ENCODE measurements at places on chromosomes 6 and 20.

DNA sequence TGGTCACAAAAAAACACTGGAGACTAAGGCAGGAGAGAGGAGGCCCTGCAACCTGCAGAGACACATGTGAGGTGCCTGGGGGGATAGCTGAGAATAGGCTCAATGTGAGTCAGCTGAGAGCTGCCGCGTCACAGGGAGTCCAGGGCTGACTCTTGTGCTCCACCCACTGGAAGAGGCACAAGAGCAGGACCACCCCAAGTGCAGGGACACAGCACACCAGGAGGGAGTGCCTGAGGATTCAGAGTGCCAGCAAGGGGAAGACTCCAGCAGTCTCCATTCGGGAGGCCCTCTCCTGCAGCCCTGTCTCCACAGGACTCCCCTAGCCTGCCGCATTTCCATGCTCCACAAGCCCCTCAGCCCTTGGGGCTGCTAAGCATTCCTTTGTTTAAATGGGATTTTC is 105.5 kb downstream of the HUS1B start:
- no peak for DNase-seq

GRCh38 chr20:38167851-38168760 is 3.0 kb upstream of the TGM2 start:
- no peak for DNase-seq

DNA sequence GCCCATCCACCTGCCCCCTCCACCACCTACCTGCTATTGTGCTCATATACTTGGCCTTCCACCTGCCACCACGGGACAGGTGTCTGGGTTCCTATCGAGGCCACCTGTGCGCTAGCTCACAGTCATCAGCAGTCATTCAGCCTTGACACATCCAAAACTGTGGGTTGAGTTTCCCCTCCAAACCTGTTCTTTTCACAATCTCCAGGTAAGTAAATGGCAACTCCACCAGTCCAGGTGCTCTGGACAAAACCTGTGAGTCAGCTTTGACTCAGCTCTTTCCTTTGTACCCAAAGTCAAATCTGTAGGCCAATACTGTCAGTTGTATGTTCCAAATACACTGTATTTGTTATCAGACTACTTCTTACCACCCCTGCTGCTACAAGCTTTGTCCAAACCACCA is 52.6 kb downstream of the SPTLC3 start:
- DNase-seq = peak; percentile 4

- no peak for DNase-seq
Measured at GRCh38 chr20:24194143-24194542, 205.6 kb upstream of the GGTLC1 start.

DNA sequence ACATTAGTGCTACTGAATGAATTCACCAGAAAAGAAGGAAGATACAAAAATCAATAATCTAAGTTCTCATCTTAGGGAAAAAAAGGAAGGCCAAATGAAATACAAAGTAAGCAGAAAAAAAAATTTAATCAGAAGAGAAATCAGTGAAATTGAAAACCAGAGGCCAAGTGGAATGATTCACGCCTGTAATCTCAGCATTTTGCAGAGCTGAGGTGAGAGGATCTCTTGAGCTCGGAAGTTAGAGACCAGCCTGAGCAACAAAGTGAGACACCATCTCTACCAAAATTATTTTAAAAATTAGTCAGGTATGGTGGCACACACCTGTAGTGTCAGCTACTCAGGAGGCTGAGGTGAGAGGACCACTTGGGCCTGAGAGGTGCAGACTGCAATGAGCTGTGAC is 21.2 kb upstream of the ASF1A start:
- no peak for DNase-seq

DNA sequence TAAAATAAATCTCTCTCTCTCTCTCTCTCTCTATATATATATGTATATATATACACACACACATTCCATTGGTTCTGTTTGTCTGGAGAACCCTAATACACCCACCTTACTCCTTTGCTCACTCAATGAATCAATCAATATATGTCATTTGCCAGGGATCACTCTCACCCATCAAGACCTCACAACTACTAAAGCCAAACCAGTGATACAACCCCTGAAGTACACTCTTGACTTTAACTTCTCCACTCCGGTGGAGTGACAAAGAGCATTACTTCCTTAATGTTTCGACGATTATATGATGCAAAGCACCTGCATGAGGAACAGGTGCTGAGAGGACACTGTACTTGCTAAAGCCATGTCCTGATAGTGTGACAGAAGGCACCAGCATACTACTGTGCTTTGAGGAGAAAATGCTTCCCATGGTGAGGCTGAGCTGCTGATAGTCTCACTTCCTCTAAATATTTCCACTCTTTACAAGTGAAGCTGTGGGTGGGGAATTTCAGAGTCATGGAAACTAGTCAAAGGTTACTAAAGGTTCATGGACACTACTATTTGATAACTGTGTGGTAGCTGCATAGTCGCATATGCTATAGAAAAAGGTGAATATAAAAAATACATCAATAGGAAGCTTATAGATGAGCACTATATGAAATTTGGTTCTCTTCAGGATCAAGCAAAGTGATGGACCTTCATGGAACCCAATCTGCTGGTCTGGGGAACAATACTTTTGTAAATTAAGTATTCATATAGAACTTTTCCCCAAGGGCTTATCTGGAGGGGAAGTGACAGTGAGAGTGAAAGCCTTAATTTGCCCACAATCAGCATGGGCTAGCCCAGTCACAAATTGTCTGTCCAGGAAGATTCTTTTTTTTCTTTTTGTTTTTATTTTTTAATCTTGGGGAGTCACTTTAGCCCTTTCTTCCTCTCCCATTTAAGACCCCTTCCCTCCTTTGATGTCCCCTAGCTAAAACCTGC is 141.9 kb upstream of the NEDD9 start:
- no peak for DNase-seq

DNA sequence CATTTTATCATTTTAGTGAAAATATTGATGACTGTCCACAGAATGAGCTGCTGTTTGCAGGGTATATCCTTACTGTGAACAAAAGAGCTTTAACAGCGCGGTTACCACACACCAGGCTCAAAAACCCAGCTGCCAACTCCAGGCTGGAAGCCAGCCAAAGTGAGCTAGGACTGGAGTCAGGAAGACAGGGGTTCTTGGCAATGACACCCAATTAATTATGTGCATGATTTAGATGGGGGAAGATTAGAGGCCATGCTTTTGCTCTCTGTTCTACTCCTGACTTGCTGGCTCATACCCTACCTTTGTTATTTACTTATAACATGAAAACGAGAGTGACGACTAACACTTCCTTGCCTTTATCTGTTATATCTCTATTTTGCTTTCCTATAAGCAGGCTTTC is 128.9 kb upstream of the SHLD1 start:
- DNase-seq = peak; percentile 99
